Stimulated activated naive B cell treated with anti-CD40 and anti-IgM and Interleukin-4, amounts not matched to agents 10 μg/mL and 1 μg/mL and 100 μg/mL, for 72 hours (primary cell): ENCODE measurements at places on chromosomes 1 and 21.

DNA sequence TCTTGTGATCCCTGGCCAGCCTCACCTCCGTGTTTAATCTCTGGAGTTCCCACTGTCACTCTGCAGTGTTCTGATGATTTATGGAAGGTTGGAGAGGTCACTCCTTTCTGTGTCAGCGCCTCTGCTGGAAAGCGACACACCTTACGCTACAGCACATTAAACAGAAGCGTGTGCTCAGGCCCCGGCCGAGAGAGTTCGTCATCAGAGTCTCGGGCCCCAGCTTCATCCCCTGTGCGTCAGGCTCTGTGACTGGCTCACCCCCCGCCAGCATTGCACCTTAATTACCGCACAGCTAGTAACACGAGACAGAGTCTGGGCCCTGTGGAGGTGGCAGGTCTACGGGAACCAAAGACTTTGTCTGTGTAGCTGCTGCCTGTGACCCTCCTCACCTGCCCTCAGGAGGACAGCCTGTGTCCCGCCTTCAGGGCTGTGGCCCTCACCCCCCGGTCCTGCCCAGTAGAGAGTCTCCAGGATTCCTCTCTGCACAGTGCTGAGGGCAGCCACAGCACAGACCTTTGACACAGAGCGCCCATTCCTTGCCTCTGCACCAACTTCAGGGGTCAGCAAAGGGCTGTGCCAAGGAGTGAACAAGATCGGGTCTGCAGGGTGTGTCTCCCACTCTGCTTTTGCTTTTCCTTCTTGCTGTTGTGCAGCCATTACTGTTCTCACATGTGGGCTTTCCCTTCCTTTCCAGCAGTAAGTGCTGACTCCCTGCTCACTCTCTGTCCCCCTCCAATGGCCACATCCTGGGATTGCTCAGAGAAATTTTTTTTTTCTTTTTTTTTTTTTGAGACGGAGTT is 157.6 kb downstream of the PGBD5 start:
- no peak for DNase-seq
- H3K27me3 ChIP-seq: no peaks in the 10 kb centered on the region
- H3K4me3 ChIP-seq: no peak overlapping the region
- peaks cover 66% of the 10 kb centered on the region for H3K4me1 ChIP-seq

DNA sequence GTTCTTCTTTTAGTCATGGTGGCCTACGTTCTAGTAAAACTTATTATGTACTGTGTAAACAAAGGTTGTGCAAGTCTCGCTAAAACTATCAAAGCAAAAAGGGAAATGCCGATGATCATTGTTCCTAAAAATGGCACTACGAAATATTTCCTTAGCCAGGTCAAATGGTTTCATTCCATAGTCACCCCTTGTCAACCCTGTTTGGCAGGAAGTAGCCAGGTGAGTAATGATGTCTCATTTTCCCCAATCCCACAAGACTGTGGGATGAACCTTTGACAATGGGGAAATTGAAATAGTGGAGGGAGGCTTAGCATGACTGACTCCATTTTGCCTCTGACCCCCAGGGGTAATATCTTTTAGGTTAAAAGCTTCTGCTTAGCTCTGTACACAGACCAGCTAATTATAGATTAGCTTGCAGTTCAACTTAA is 5.6 kb upstream of the REN start:
- H3K27me3 ChIP-seq: peaks cover 6% of the 10 kb centered on the region
- no peaks in the 10 kb centered on the region for H3K36me3 ChIP-seq
- no peaks in the 10 kb centered on the region for H3K4me1 ChIP-seq
- H3K4me3 ChIP-seq: no peak overlapping the region
- H3K27ac ChIP-seq: no peak overlapping the region

DNA sequence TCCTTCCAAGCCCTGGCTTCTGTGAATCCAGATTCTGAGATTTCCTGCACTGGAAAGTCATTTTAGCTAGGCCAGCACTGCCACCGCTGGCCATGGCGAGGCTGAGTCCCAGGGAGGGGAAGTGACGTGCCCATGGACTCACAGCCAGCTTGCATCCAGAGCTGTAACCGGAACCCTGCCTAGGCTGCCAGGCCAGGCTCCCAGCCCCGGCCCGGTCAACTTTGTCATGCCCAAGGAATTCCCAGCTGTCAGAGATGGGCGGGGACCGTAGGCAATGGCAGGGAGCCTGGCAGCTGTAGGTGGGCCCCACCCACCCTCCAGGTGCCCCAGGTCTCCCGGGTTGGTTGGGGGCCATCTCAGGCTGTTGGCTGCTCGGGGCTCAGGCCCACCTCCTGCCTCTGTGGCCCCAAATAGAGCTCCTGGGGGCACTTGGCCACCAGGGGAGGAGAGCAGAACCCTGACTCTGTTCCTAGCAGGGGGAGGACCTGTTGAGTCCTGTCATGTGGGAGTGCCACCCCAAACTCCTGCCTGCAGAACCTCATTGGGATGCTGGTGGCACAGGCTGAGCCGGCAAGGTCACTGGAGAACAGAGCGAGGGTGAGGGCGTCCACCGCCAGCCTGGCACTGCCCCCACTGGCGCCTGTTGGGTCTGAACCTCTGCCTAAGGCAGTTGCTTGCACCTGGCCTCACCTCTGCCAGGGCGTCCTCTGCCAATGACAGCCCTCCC is 57.8 kb downstream of the FOXO6 start:
- H3K27ac ChIP-seq: no peak overlapping the region
- DNase-seq: no peak
- H3K36me3 ChIP-seq: no peaks in the 10 kb centered on the region
- H3K4me1 ChIP-seq: no peaks in the 10 kb centered on the region
- peaks cover 20% of the 10 kb centered on the region for H3K27me3 ChIP-seq

DNA sequence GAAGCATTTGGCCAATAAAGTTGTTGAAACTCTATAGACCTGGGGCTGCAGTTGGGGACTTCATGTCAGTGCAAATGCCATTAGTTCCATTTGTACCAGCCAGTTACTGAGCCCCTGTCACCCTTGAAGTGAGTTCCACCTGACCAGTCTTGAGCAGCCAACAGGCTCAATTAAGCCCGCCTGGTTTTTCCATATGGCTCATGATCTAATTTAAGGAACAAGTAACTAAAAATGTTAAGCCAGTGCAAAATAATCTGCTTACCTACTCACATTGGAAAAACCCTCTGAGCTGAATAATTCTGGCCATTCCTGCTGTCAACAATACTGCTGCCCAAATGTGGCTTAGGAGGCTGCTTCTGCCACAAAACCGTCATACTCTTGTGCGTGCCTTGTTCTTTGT is 21.6 kb downstream of the NSUN4 start:
- H3K4me1 ChIP-seq: no peaks in the 10 kb centered on the region
- H3K27me3 ChIP-seq: no peaks in the 10 kb centered on the region
- H3K36me3 ChIP-seq: peaks cover 51% of the 10 kb centered on the region
- no peak overlapping the region for H3K27ac ChIP-seq
- no peak for DNase-seq

GRCh38 chr1:116286541-116286971 is 86.5 kb upstream of the ATP1A1 start:
- no peaks in the 10 kb centered on the region for H3K36me3 ChIP-seq
- no peak overlapping the region for H3K27ac ChIP-seq
- no peak for DNase-seq

- no peak overlapping the region for H3K4me3 ChIP-seq
- H3K27me3 ChIP-seq: peaks cover 4% of the 10 kb centered on the region
- no peaks in the 10 kb centered on the region for H3K36me3 ChIP-seq
- no peak overlapping the region for H3K27ac ChIP-seq
- DNase-seq: no peak
These were observed 259.1 kb downstream of the CACNA1E start for GRCh38 chr1:181742426-181742825.

GRCh38 chr21:38159355-38159754 is 97.4 kb upstream of the KCNJ15 start:
- peak overlapping the region; percentile 34 for H3K27ac ChIP-seq
- H3K4me3 ChIP-seq: no peak overlapping the region
- no peaks in the 10 kb centered on the region for H3K36me3 ChIP-seq

DNA sequence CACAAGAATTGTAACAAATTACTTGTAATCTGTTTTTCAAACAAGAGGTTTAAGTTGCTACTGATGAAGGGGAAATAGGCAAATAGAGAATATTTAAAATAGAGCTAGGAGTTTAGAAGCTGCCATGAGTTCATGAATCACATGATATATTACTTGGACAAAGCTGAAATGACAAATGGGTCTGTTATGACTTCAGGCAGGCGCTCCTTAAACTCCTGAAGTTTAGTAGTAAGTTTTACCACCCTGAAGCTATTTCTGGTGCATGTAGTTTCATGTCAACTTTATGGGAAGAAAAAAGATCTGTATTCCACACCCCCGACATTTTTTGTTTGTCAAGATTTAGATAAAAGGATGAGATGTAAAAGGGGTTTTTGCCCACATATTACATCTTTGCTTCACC is 58.5 kb downstream of the PLA2G4A start:
- H3K27ac ChIP-seq: no peak overlapping the region
- no peak for DNase-seq
- no peak overlapping the region for H3K4me3 ChIP-seq

- no peaks in the 10 kb centered on the region for H3K27me3 ChIP-seq
- no peak for DNase-seq
- no peak overlapping the region for H3K4me3 ChIP-seq
These were observed 32.5 kb downstream of the DHCR24 start for GRCh38 chr1:54854381-54855020.

- no peak overlapping the region for H3K27ac ChIP-seq
- no peaks in the 10 kb centered on the region for H3K36me3 ChIP-seq
- H3K4me3 ChIP-seq: no peak overlapping the region
- peaks cover 8% of the 10 kb centered on the region for H3K4me1 ChIP-seq
These were observed 7.5 kb downstream of the KCNA10 start for GRCh38 chr1:110511436-110511835.

GRCh38 chr21:38269576-38269936 is 12.8 kb downstream of the KCNJ15 start:
- peaks cover 5% of the 10 kb centered on the region for H3K27me3 ChIP-seq
- H3K4me3 ChIP-seq: no peak overlapping the region
- H3K27ac ChIP-seq: no peak overlapping the region
- H3K36me3 ChIP-seq: no peaks in the 10 kb centered on the region

GRCh38 chr1:221637641-221638041 is 104.2 kb downstream of the DUSP10 start:
- DNase-seq: no peak
- no peaks in the 10 kb centered on the region for H3K27me3 ChIP-seq
- no peak overlapping the region for H3K27ac ChIP-seq
- no peak overlapping the region for H3K4me3 ChIP-seq
- no peaks in the 10 kb centered on the region for H3K36me3 ChIP-seq
- no peaks in the 10 kb centered on the region for H3K4me1 ChIP-seq

DNA sequence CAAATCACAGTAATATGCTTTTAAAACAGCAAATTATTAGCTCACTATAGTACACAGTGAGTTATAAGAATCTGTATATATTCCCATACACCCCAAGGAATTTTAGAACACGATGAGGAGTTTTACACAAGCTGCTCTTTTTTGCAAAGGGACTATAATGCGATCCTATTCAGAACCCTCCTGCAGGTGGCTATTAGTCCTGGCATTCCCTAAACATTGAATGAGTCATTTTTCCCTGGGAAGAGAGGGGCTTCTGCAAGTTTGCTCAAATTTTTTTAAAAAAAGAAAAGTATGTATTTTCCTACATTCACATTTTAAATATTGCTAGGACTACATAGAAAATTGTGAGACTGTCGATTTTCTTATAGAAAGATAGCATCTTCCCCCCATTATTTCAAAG is 106.3 kb downstream of the COL11A1 start:
- no peak overlapping the region for H3K4me3 ChIP-seq
- no peak for DNase-seq
- H3K36me3 ChIP-seq: no peaks in the 10 kb centered on the region
- no peaks in the 10 kb centered on the region for H3K27me3 ChIP-seq
- H3K27ac ChIP-seq: no peak overlapping the region

DNA sequence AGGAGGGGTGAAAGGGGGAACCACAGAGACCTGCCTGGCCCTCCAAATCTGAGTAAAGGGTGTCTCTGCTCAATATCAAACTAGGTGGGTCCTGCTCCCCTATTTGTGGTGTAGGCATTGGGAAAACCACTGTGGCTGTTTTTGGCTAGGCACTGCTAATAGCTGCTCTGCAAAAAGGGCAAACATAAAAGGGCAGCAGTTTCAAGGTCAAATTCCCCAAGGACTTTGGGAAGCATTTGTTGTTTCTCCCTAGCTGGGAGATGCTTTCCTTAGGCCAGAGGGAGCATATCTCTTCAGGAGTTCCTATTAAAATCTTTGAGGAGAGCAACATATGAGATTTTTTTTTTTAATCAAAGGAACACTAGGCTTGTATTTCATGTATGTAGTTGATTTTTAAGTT is 2.4 kb downstream of the C1orf162 start:
- H3K27ac ChIP-seq: peak overlapping the region; percentile 73
- peak overlapping the region; percentile 56 for H3K4me3 ChIP-seq
- H3K36me3 ChIP-seq: peaks cover 20% of the 10 kb centered on the region
- H3K4me1 ChIP-seq: peaks cover 46% of the 10 kb centered on the region
- no peaks in the 10 kb centered on the region for H3K27me3 ChIP-seq

GRCh38 chr1:3633344-3634058 is 8.7 kb downstream of the TPRG1L start:
- H3K36me3 ChIP-seq: peaks cover 46% of the 10 kb centered on the region
- H3K27ac ChIP-seq: no peak overlapping the region
- no peak for DNase-seq
- no peak overlapping the region for H3K4me3 ChIP-seq
- peaks cover 3% of the 10 kb centered on the region for H3K4me1 ChIP-seq
- no peaks in the 10 kb centered on the region for H3K27me3 ChIP-seq

GRCh38 chr21:14869984-14870852 is 194.6 kb downstream of the NRIP1 start:
- no peaks in the 10 kb centered on the region for H3K36me3 ChIP-seq
- peak overlapping the region; percentile 82 for H3K27ac ChIP-seq
- no peaks in the 10 kb centered on the region for H3K27me3 ChIP-seq
- no peak for DNase-seq
- peaks cover 54% of the 10 kb centered on the region for H3K4me1 ChIP-seq
- H3K4me3 ChIP-seq: peak overlapping the region; percentile 63

DNA sequence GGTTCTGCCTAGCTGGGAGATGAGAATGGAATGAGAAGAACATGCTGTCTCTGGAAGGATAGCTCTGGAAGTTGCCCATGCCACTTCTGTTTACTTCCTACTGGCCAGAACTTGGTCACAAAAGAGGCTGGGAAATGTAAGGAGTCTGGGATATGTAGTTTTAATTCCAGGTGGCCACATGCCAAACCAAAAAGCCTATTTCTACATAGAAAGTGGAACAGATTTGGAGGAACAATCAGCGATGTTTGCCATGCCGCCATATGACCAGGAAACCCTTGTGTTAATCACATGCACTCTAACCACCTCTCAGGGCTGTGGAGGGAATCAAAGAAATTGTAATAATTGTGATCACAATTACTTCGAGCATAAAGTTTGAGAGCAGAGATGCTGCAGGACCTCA is 10.0 kb upstream of the OLIG2 start:
- H3K36me3 ChIP-seq: no peaks in the 10 kb centered on the region
- H3K4me3 ChIP-seq: no peak overlapping the region
- peaks cover 19% of the 10 kb centered on the region for H3K4me1 ChIP-seq
- peaks cover 84% of the 10 kb centered on the region for H3K27me3 ChIP-seq
- no peak for DNase-seq

- DNase-seq: no peak
- no peak overlapping the region for H3K27ac ChIP-seq
- H3K36me3 ChIP-seq: peaks cover 6% of the 10 kb centered on the region
- H3K27me3 ChIP-seq: no peaks in the 10 kb centered on the region
These were observed 17.7 kb downstream of the NBPF3 start for GRCh38 chr1:21457654-21458053.

- H3K36me3 ChIP-seq: peaks cover 42% of the 10 kb centered on the region
- peak; percentile 46 for DNase-seq
- H3K27me3 ChIP-seq: no peaks in the 10 kb centered on the region
- peak within 1 kb of the TSS; percentile 82 for H3K4me3 ChIP-seq
- peak within 1 kb of the TSS; percentile 97 for H3K27ac ChIP-seq
These were observed at the start of gene SHC1 for GRCh38 chr1:154970631-154971340. Gene SHC1 (minus strand): TSS chr1:154970747. CDS start chr1:154970526, 221 bp downstream.

GRCh38 chr21:22191581-22191980 is 1193.4 kb downstream of the NCAM2 start:
- no peaks in the 10 kb centered on the region for H3K27me3 ChIP-seq
- no peaks in the 10 kb centered on the region for H3K4me1 ChIP-seq
- H3K36me3 ChIP-seq: no peaks in the 10 kb centered on the region
